ENCODE measurements at places on chromosomes 12 and 14.

DNA sequence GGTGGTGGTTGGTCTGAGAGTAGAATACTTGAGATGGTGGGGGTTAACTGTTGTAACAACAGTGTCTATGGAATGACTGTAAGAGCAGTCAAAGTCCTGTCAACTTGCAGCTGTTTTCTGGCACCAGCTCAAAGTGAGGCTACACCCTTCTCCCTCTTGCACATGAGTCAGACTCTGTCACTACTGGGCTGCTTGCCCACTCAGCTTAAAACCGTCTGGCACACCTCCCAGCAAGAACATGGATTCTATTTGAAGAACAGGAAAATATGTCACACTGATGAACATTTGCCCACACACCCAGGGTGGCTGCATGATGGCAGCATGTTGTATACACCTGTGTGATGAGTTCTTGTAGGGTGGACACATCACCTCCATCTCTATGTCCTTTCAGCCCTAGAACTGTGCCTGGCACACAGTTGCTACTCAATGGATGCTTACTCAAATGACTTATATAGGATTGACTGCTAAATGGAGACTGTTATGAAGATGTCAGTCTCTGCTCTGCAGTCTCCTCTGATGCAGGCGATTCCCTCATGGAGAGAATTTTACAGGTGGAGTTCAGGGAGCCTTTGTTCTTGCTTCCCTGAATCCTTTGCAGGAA is 19.3 kb upstream of the SERPINA6 start:
- no peak for ATAC-seq

DNA sequence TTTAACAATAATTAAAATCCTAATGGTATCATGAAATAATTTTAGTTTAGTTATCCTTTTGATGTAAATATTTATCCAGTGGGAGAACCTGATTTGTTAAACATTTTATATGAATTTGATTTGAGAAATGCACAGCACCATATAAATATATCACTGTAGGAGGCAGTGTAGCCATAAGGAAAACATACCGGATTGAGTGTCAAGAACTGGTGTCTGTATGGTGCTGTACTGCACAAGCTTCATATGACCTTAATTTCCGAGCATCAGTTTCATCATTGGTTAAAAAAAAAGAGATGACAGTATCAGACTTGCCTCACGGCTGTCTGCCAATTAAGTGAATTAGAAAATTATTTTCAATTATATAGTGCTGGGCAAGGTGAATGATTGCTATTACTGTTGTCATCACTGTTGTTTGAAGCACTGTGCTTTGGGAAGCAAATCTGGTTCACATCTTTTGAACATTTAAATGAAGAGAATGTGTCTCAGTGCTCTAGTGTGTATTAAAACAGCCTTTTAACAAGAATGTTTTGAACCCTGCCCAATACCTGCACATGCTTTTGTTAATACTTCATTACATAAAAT is 72.1 kb downstream of the TMTC2 start:
- no peak for ATAC-seq

GRCh38 chr12:88419794-88420193 is 160.5 kb downstream of the KITLG start:
- no peak for ATAC-seq

GRCh38 chr12:93163260-93164036 is 214.3 kb upstream of the NUDT4 start:
- no peak for ATAC-seq

- peak; percentile 57 for ATAC-seq
Observed at GRCh38 chr12:2691006-2691344, 103.8 kb upstream of the FKBP4 start.
